SK-N-SH treated with all-trans-retinoic acid at 6 μM for 48 hours (cell line): ENCODE measurements at places on chromosomes 6 and 20.

DNA sequence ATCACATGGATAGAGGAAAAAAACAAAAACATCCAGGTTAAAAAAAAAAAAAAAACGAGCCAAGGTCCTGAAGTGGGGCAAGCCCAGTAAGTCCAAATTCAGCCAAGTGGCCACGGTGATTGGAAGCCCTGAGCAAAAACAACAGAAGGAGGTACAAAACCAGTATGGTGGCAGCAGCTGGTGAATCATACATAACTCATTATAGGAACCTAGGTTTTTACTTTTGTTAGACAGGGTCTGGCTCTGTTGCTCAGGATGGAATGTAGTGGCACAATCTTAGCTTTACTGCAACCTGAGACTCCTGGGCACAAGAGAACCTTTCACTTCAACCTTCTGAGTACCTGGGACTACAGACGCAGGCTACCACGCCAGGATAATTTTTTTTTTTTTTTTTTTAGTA is 22.7 kb upstream of the MYB start:
- ATAC-seq, result no peak

DNA sequence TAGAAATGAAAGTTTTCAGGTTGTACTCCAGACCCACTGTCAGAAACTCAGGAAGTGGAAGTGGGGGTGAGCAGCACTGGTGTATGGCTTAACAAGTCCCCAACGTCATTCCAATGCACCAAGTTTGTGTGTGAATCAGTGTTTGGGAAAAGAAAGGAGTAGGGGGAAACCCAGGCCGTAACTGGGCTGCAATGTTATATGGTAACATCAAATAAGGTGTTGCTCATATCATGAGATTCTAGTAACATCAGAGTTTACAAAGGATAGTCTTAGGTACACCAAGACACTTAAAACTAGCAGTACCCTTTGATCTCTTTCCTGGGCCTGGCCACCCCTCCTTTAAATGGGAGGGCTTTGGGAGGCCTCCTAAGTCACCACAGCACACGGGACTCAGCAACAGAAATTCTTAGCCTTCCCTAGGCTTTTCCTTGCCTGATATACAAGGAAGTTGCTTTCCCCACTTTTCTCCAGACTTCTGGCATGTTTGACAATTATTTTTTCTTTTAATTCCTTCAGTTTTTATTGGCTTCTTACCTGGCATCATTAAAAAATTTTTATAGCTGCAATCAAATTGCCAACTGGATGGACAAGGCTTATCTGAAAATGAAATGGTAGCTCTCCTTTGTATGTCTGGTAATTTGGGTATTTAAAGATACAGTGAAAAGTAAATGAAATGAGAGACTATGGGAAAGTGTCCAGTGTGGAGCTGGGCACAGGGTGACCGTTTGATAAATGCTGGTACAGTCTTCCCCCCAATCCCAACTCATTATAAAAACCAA is 15.1 kb downstream of the E2F3 start:
- no peak for ATAC-seq

- ATAC-seq, result no peak
Observed at GRCh38 chr6:153725456-153725855, 313.6 kb upstream of the OPRM1 start.

- no peak for ATAC-seq
Observed at GRCh38 chr20:35625584-35626385, 10.2 kb downstream of the SPAG4 start.

DNA sequence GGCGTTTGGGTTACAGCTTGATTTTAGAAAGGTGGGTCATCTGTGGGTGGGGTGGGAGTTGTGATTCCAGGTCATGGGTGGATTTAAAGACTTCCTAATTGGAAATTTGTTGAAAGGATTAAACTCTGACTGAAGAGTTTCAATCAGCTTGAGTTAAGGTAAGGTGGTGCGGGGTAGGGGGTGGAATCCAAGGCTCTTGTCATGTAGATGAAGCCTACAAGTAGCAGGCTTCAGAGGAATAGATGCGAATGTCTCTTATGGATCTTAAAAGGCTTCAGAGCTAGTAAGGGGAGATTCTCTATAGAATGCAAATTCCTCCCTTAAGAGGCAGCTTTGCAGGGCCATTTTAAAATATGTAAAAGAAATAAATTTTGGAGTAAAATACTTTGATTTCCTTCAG is 645.3 kb downstream of the FRK start:
- no peak for ATAC-seq
